ENCODE measurements at places on chromosomes 7 and 10.

DNA sequence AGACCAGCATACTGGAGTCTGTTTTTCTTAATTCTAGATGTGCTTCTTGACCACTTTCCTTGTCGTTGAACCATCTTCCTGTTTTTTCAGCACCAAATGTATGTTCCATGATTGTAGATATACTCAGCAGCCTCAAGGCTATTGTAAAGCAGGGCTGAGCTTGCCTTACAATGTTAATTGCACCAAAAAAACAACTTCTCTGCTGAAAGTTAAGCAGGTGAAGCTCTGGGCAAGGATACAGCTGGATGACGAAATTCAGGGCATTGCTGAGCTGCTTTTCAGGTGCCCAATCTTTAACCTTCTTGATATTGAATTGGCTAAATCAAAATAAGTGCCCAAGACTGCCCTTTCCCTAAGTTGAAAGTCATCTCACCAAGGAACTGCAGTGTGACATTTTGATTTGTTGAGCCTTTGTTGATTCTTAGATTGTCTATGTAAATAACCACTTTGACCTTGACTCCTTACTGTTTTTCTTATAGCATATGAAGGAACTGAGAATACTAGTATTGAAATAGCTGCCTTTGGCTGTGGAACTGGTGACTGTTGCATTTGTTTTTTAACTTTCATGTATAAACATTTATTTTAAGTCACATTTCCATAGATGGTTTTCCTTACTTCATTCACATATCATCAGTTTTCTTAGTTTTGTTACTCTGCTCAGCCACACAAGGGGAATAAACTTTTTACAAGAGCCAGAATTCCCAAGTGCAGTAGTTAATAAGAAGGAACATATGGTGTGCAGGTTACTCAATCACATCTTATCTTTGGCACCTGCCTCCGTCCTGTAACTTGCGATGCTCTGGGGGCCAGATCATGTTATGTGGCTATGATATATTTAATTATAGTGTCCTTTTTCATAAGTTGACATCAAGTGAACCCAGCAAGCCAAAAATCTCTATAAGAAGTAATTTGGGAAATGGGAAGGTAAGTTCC, 3.1 kb downstream of the AHCYL2 start:
- no peak for DNase-seq

DNA sequence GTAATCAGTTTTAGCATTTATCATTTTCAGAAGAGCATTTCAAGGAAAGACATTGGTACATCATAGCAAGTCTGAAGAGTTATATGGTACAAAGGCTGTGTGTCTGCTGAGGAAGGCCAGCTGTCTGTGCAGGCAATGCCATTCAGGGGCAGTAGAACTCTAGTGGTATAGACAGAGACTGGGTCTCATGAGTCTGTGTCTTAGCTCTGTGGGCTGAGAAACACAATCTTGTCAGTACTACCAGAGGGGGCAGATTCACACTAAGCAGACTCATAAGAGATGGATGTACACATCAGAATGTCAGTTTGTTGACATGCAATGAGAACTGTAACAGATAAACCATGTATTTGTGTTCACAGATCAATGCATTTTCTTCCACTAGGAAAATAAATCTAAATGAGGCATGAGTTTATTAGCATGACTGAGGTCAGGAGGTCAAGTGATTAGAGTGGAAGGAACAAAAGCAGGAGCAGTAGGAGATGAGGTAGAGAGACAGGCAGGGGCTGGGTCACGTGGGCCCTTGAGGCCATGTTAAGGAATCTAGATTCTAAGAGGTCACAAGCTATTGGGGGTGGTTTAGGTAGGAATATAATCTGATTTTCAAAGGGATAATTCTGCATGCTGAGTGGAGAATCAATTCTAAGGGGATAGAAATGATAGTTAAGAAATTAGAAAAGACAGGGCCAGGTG, 7.5 kb upstream of the GGCT start:
- DNase-seq = no peak

- DNase-seq = no peak
Observed at GRCh38 chr10:77168161-77168560, 469.4 kb downstream of the KCNMA1 start.

DNA sequence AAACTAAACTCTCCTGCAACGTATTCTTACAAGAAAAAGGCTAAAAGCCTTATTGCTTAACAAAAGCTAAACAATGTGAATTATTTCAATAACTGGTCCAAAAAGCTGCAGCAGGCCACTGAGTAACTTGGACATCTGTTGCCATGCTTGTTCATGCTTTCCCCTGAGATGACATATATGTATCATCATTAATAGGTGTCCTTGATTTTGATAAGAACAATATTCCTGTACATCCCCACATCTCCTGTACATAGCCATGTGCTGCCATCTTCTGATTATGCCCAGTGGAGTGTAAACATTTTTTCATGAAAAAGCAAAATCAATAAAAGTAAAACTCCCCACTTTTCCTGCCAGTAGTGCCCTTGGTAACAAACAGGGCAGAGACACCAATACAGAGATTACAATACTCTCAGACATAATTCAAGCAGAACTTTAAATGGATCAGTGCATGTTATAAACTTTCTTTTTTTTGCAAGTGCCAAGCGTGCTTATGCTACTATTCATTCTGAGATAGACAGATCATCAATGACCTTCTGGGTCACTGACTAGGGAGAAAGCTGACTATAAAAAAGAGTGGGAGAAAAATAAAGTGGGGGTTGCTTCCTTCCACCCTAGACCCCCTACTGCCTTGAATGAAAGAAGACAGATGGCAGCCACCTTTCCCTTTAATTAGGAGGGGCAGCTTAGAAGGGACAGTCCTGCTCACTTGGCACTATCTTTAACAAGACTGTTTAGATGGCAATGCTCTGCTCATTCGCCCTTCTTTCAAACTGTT, 205.5 kb upstream of the KLF14 start:
- DNase-seq = no peak

DNA sequence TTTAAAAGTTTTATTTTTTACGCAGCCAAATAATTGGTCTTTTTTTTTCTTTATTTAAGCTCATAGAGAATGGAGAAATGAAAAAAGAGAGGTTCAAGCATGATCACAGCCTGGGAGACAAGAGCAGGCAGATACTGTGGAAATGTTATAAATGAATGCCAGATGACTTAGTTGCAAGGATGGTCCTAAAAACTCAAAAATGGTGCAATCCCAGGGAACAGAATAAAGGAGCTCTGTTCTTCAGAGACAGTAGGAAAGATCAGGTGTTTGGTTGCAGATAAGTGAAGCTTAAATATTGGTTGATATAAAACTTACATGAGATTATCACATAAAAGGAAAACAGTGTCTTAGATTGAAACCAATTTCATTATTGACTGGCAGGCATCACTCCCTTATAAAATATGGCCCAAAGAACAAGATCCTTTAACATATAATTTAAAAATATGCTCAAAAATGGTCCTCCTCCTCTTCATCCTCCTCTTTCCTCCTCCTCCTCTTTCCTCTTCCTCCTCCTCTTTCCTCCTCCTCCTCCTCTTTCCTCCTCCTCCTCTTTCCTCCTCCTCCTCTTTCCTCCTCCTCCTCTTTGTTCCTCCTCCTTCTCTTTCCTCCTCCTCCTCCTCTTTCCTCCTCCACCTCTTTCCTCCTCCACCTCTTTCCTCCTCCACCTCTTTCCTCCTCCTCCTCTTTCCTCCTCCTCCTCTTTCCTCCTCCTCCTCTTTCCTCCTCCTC, 18.6 kb downstream of the GNAT3 start:
- no peak for DNase-seq

GRCh38 chr7:82677493-82677892, 233.9 kb upstream of the CACNA2D1 start:
- DNase-seq = no peak

GRCh38 chr10:70007116-70007820, 45.4 kb upstream of the MACROH2A2 start:
- no peak for DNase-seq

DNA sequence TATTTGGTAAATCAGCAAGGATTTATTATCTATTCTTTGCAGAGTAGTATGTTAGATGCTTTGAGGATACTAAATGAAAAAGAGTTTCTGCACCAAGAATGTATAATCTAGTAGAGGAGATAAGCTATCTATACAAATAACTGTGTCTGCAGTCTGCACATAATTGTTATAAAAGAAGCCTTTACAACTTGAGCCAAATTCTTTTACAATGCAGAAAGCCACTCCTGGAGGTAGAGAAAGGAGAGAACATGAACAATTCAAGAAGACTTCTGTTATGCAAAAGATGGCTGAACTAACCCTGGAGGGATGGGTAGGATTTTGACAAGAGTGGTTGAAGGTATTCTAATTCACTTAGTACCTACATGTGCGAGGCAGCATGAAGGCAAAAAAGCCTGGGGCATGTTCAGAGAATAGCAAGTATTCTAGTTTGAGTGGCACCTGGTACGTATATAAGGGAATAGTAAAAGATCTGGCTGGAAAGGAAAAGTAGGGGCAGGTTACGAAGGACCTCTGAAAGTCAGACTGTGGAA, 251.1 kb upstream of the KAT6B start:
- no peak for DNase-seq

DNA sequence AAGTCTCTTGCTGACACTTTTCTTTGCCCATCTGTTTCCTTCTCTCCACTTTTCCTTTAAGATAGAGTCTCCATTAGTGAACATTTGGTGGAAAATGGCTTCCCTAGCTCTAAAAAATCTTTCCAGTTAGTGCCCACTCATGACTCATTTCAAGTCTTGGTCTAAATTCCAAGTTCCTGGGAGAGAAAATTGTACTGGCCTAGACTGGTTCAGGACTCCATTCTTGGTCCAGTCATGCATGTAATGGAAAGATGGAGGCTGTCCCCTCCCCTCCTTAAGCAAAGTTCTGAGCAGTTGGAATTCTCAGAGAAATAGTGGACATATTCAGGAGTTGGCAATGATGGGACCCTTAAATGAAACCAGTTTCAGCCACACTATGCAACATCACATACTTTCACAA, 3.8 kb upstream of the ALDH18A1 start:
- no peak for DNase-seq

Measured in progenitor cell of endocrine pancreas (in vitro differentiated cells).